ENCODE measurements at places on chromosomes 16 and 17.

DNA sequence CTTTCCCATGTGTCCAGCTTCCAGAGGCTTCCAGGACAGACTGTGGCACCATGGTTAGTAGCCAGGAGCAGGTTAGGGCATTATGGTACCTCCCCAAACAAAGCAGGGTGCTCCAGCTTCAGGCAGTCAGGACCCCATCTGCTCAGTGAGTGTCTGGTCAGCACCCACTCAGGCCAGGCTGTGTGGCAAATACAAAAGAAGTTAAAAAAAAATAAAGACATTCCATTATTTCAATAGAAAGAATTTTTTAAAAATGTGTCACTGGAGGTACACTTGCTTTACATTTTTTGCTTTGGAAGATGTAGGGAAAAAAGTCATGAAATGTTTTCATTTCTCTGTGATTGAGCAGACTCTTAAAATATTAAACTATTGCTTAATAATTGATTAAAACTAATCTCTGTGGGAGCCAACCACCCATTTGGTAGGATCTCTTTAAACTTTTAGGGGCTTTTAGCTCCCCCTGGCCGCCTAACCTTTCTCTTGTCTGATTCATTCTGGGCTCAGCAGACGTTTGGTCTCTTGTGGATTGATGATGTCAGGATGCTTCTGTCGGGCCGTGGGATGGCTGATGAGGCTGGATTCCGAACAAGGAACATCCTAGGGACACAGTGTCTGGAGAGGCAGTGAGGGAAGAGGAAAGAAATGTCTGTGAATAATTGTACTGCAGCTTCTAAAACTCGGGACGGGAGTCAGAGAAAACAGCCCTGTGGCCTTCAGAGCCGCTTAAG lies 28.4 kb upstream of the NPTX1 start:
- no peak for DNase-seq

GRCh38 chr17:79005063-79005861 lies 4.3 kb downstream of the CANT1 start:
- no peak for DNase-seq

GRCh38 chr16:23365602-23366240 lies 63.6 kb downstream of the SCNN1B start:
- DNase-seq: no peak

DNA sequence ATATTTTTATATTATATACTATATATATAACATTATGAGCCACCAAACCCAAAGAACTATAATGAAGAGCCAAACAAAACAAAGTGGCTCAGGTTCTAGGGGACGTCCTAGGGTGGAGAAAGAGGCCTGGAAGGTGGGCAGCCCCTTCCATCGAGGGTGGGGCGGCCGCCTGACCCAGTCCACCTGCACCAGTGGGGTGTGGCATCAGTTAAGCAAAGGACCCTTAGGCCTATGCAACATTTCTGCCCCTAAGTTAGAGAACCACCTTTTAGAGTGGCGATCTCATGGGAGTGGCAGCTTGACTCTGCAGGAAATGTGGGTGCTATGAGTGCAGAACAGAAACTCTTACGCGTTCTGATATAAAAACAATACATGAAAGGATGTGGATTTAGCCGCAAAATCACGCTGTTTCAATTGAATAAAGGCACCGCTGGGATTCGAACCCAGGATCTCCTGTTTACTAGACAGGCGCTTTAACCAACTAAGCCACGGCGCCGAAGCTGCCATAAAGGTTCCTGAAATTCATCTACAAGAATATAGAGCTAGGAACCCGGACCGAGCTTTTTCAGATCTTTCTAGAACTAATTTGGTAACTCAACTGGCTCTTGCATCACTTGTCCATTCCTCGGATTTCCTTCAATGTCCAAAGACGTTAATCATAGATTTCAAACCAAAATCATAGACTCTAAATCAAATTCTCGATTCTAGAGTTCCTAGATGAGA lies 15.6 kb upstream of the AURKB start:
- no peak for DNase-seq

DNA sequence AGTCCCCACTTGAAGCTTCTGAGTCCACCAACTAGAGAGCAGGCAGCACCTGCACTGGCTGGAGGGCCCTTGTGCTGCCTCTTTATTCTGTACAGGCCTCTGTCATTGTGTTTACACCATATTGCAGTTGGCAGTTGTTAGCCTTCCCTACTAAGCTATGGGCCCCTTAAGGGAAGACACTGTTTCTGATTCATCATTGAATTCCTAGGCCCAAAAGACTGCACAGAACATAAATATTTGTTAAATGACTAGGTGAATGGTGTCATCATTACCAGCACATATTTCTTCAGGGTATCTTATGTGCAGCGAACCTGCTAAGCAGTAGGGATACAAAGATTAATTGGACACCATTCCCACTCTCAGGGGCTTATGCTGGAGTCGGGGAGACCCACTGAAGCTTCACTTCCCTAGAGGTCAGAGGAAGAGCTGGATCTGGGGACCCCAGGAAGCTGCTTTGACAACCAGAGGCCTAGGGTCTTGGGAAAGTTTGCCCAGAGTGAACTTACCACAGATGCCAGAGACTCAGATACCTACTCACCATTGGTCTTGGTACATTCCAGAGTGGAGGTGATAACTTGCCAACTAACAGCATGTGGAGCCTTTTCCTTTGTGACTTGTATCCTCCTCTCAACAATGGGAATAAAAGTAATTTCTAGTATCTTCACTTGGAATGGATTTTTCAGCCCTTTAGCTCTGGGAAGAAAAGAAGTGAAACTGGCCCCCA lies 28.7 kb upstream of the DDX52 start:
- DNase-seq: no peak

DNA sequence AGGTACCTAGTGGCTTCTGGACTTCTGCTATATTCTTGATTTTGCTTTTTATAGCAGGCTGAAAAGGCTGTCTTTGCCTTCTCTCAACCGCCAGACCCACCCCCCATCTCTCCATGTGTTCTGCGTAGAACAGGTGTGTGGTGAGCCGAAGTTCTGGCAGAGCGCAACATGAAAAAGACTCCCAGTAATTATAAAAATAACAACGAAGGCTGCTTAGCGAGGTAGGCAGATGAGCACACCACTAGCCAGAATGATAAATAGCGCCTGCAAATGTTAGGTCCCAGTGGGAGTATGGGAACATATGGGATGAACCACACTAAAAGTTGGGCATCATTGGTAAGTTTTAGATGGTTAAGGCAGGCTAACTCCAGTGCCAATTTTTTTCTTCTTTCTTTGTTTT lies 14.0 kb upstream of the RBFOX1 start:
- DNase-seq: no peak

- no peak for DNase-seq
These were observed 716.6 kb upstream of the CDH8 start for GRCh38 chr16:62752854-62753253.

DNA sequence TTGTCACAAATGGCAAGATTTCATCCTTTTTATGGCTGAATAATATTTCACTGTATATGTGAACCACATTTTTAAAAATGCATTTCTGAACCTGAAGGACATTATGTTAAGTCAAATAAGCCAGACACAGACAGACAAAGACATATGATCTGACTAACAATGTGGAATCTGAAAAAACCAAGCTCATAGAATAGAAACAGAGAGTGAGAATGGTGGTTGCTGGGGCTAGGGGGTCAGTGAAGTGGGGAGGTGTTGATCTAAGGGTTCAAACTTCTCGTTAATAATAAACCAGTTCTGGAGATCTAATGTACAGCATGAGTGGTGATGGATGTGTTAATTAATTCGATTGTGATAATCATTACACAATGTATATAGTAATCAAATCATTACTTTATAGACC lies 475.1 kb downstream of the WWOX start:
- no peak for DNase-seq

DNA sequence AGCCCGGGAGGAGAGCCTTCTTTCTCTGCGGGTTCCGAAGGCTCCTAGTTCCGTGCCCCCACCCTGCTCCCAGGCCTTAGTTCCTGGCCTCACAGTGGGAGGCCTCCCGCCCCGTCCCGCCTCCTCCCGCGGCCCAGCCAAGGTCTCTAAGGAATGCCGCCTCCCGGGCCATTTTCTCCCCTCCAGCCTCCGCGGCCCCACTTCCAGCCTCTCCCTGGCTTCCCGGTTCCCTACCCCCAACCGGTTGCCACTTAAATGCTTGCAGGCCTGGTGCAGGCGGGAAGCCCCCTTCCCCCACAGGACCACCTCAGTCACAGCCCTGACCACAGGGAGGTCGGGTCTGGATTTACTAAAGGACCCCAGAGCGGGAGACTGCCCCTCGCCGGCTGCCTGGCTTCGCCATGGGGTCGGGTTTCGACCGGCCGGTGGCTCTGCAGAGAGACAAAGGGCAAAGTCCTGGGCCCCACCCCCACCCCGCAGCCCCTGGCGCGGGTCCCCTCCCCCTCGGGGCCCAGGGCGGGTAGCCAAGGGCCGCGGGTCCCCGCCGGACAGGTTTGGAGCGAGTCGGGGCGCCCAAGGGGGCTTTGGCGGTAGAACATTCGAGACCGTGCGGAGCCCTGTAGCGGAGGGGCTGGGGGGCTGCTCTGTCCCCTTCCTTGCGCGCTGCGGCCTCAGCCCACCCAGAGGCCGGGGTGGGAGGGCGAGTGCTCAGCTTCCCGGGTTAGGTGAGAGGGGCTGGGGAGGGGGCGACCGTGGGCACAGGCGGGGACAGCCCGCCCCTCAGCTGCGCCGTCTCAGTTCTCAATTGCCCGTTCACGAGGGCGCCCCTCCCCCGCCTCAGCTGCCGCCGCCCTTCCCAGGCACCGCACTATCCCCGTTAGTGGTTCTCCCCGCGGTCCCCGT lies 16.4 kb downstream of the IGF2BP1 start:
- DNase-seq: no peak

GRCh38 chr17:13067629-13068303 lies 49.9 kb upstream of the ELAC2 start:
- DNase-seq: no peak
